ENCODE measurements at places on chromosomes 11 and 22.

DNA sequence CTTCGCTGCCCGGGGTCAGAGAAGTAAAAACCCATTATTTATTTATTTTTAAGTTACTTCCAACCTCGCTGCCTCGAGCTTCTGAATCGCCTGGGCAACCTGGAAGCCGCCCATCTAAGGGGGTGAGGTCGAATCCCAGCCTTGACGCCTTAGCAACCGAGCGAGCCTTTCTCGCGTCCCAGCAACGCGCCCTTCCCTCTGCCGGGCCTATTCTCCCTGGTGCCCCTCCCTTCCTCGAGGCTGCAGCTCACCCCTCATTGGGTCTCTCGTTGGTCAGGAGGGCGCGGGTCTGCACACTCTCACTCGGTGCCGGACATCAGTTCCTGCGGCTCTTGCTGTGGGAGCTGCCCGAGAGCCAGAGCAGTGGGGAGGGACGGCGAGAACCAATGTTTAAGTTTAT, at the start of gene CCDC81:
Gene CCDC81, plus strand, starts transcription at position 302 of the 400 bp plus-strand sequence. CDS start 277 bp downstream, outside the sequence.
- no peak for DNase-seq

DNA sequence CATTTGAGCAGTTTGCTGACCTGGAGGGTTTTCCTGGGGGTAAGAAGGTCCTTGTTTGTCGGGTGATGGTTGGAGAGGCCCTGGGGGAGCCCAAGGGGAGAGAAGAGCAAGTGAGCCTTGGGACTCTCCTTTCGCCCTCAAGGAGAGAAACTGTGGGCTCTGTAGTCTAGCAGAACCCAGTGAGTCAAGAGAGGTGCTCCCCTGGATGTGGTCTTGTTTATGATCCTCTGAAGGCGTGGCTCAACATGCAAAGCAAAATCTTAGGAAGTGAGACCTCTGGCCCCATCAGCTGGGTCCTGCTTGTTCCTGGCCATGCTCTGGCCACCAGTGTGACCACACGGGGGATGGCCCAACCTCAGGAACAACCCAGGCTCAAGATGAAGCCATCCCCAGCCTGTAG, 66.5 kb upstream of the ALX4 start:
- DNase-seq: no peak

- no peak for DNase-seq
Observed at GRCh38 chr22:49861642-49862495, 8.2 kb downstream of the ZBED4 start.

DNA sequence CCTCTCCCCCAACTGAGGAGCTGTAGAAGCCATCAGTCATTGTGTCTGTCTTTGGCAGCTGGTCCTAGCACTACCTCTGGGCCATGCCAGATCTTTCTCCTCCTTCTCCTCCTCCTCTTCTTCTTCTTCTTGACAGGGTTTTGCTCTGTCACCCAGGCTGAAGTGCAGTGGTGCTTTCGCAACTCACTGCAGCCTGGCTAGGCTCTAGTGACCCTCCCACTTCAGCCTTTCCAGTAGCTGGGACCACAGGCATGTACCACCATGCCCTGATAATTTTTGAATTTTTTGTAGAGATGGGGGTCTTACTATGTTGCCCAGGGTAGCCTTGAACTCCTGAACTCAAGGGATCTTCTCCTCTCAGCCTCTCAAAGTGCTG, 50.1 kb upstream of the SHANK2 start:
- DNase-seq: no peak

- no peak for DNase-seq
Observed at GRCh38 chr22:46971099-46971763, 208.8 kb downstream of the TBC1D22A start.

- no peak for DNase-seq
Observed at GRCh38 chr22:45497351-45498145, 5.1 kb upstream of the FBLN1 start.

GRCh38 chr11:10920205-10920604, 62.4 kb upstream of the ZBED5 start:
- DNase-seq: no peak

DNA sequence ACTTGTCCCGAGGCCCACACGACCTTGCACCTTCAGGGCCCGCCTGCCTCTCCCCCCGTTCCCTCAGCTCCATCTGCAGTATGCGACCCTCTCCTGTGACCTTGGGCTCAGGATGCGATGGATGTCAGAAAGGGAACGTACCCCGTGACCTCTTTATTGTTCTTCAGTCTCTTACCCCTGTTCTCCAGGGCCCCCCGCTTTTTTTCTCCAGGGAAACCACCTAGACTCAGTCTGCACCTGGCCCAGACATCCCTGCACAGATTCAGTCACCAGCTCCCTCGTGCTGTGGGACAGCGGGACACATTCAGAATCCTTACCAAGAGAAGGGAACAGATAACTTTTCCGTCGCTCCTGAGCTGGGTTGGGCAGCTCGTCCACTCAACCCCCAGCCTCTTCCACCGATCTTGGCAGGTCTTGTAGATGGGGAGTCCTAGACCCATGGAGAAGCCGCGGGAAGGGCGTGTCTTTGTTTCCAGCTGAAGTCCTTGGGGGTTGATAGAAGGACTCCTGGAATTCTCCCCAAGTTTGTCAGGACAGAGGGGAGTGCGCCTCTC, 1.4 kb upstream of the PHOX2A start:
- DNase-seq: no peak

GRCh38 chr22:20885557-20886323, 26.9 kb downstream of the SNAP29 start:
- peak; percentile 9 for DNase-seq

Data from activated CD8-positive, alpha-beta memory T cell treated with anti-CD3 and anti-CD28 coated beads for 48 hours (primary cell).